ENCODE measurements at places on chromosomes 6 and 20.
A peak's percentile ranks its signal among the peaks of the same experiment; 100 is the strongest.

- DNase-seq = no peak
These were observed 620.5 kb upstream of the CITED2 start for GRCh38 chr6:139994998-139995397.

DNA sequence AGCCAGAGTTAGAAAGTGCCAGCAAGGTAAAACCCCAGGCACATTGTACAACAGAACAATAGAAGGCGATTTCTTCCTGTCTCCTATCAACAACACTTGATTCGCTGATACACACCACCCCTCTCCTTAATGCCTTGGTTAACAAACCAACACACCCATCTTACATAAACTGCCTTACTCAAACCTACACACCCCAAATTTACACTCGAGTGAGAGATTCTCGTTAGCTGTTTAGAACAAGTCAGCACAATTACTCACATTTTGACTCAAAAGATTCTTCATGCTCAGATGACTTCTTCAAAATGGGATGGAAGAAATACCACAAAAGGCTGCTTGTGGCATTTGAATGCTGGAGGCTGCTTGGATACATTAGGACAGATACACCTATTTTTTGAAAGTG is 80.0 kb upstream of the FOXQ1 start:
- no peak for DNase-seq

GRCh38 chr20:9817654-9818053 is 21.2 kb downstream of the PAK5 start:
- DNase-seq = no peak

GRCh38 chr6:170583756-170584180 is 669 bp downstream of the PDCD2 start:
- peak; percentile 54 for DNase-seq

DNA sequence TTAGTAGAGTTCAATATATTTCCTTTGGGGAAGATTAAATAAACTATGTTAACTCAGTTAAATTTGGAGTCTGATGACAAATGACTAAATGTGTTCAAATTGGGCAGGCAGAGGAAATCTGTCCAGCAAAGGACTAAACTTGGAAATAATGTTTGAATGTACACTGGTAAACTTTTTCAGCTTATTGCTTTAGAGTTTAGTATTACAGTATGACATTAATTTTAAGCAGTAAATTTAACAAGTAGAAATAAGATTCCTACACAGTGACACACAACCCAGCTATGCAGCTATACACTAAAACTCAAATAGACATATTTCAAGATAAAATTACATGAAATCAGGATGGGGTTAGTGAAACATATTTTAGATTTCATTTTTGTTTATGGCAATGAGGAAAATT is 42.6 kb upstream of the HDGFL1 start:
- no peak for DNase-seq

- peak; percentile 69 for DNase-seq
These were observed 19.7 kb downstream of the HLA-DOB start for GRCh38 chr6:32796848-32797776.

- DNase-seq = no peak
These were observed 596.0 kb downstream of the COL12A1 start for GRCh38 chr6:74609871-74610270.

GRCh38 chr20:34220561-34220960 is 20.7 kb upstream of the ASIP start:
- DNase-seq = no peak

Data from AML-193 (cell line).